ENCODE measurements at places on chromosomes 4 and X.

DNA sequence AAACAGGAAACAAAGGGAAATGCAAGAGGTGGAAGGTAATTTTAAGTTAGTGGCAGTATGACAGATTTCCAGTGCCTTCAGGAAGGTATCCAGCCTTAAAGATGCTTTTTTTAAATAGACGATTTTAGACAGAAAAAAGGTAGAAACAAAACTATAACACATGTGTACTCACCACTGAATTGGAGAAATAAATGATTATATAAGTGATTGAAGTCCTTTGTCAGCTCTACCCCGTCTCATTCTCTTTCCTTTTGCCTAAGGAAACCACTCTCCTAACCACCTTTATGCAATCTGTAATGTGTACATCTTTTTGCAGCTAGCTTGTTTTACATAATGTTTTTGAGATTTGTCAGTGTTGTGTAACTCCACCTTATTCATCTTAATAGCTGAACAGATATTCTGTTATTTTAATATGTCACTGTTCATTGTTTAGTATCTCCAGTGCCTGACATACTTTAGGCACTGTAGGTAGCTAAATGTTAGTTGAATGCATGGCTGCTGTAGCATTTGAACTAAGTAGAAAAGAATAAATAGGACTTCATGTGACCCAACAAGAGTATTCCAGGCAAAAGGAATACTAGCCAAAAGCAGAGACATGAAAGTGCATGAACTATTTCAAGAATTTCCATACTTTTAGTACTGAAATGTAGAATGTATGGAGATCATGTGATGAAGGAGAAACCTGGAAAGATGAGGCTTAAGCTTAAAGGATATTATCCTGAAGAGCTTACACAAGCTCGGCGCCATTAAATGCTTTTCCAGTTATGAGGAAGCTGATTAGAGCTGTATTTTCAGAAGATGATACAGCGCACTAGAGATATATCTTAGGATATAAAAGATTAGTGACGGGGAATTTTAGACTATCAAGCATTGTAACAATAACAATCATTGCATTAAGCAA, 865 bp downstream of the FAM200B start:
- peak; percentile 50 for DNase-seq

DNA sequence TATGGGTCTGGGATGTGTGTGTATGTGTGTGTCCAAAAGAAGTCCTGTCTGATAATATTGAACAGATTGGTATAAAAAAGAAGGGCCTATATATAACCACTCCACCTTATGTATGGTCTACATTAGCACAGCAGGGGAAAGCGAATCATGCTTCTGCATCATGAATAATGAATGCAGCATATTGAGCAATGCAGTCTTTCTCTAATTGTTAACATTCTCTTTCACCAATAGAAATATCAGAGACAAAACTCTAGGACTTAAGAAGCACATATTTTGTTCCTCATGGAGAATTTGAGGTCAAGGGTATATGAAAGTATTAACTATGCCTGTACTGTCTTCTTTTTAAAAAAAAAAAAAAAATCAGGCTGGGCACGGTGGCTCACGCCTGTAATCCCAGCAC, 264.3 kb upstream of the NOCT start:
- no peak for DNase-seq

GRCh38 chr4:8830611-8831200, 40.9 kb downstream of the HMX1 start:
- no peak for DNase-seq

- no peak for DNase-seq
Measured at GRCh38 chr4:54139332-54139731, 39.4 kb downstream of the GSX2 start.

DNA sequence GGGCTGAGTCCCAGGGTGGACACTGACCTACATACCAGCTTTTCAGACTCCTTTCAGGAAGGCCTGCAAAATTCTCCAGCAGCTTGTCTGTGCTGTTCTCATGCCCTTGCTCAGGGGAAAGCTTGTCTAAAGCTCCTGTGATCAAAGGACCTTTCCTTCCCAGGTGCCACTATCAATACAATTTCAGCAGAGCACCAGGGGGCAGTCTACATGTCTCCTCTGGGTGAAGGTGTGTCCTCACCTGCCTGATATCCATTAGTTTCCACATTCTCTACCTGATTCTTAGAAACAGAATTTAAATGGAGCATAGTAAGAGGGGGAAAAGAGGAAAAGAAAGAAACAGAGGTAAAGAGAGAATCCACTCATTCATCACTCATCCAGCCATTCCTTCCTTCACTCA, 114.2 kb downstream of the PPARGC1A start:
- DNase-seq = no peak

GRCh38 chr4:95445251-95445650, 103.5 kb downstream of the UNC5C start:
- DNase-seq = no peak

- DNase-seq = no peak
Measured at GRCh38 chr4:151940926-151941617, 180.3 kb upstream of the GATB start.

- DNase-seq = peak; percentile 51
Measured at GRCh38 chr4:1767061-1767769, 25.9 kb upstream of the FGFR3 start.

- no peak for DNase-seq
Measured at GRCh38 chr4:829291-829690, 3.4 kb upstream of the CPLX1 start.

GRCh38 chr4:163568843-163569242, 74.4 kb downstream of the TMA16 start:
- DNase-seq = no peak

DNA sequence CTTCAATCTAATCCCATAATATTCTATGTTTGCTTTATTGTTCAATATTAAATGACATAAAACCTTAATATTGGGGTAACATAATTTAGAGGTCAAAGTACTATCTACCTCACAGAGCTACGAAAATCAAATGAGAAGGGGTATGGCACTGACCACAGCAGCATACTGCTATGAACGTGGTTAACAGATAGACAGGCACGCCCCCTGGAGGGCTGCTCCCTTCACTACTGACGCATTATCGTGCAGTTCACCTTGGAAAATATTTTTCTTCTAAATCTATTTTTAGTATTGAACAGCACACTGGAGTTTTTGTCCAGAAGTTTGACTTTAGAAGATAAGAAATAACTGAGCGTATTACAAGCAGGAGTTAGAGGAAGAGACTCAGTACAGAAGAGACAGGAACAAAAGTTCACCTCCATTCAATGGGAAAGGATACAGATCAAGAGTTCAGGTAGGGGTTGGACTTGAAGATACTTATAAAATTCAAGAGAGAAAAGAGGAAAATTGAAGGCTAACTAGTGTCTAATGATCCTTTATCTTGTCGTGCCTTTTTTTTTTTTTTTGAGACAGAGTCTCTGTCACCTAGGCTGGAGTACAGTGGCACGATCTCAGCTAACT, 22.7 kb downstream of the MAP9 start:
- peak; percentile 83 for DNase-seq

DNA sequence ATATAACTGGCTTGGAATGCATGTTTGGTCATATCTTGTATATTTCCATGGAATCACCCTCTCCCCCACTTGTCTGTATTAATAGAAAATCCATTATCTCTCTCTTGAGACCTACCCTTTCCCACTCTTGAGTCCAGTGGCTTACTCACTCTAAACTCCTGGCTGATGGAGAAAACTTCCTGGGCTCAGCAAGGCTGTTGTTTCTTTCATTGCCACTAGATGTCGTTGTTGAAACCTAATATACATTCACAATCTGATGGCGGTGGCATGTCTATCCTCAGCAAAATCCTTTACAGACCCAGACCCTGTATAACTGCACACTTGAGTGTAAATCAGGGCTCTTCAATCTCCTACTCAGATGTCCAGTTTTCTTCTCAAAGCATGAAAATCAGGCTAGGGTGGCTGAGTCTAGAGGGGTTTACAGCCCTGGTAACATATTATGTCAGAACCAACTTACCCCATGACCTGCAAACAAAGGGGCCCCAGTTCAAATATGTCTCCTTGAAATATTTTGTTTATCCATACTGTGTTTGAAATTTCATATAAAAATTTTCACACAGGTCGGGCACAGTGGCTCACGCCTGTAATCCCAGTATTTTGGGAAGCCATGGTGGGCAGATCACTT, 70.0 kb upstream of the FAM241A start:
- DNase-seq = peak; percentile 76

- no peak for DNase-seq
Measured at GRCh38 chr4:121800638-121800960, 524 bp upstream of the EXOSC9 start.

GRCh38 chrX:7987160-7988012, 60.2 kb upstream of the PNPLA4 start:
- peak; percentile 66 for DNase-seq

DNA sequence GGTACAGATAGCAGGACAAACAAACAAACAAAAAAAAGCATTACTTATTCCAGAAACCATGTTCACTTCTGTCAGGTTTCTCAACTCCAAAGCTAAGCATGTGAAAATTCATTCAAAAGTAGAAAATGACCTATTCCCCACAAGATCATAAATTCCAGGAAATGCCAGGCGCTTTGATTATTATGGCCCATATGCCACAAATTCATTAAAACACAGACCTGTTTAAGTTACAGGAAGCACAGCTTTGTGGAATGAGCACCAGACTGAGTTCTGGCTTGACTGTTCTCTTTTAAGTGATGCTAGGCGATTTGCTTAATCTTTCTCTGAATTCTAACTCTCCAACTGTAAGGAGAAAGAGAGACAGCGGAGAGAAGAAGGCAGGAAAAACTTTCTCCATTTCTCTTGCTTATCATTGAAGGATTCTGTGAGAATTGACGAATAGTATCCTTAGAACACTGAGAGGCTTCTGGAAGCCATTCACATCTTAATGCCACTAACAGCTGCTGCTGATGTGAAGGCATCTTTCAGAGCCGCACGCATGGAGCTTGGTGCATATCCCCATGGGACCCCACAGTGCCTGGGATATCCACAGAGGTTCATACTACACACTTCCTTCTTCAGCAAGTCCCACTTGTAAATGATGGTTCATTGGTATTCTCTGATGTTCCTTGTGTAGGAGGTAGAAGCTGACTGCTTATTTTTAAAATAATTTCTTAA, 138.0 kb downstream of the ZNF674 start:
- DNase-seq = no peak

DNA sequence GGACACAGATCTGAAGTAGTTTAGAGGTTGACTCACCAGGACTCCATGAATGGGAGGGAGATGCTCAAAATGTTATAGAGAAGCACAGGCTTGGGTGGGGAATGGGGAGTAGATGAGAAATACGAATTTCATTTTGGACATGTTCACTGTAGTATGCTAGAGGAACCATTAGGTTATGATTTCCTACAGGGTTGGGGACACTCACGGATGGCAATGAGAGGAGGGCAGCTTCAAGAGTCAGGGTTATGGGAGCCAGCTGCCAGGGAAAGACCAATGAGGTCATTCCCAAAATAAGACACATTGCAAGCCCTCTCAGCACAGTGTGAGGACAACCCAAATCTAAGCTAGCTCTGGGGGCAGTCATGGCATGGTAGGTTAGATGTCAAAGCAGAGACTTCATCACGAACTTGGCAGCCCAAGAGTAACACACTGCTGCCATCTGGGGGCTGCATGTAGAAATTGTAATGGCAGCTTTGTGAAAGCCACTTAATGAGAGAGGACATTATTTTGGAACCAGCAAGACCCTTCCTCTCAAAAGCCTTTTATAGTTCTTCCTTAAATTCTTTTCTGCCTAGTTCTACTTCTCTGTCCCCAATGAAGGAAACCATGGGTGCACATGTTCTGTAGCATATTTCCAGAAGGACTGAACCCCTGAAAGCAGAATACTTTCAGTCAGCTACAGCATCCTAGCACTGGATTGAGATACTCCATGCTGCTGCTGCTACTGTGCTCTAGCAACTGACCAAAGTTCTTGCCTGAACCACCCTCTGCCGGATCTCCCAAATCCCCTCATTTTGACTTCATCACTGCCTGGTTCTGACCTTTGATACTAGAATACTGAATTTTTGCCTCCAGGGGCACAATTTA, 16.2 kb upstream of the ZCCHC12 start:
- peak; percentile 71 for DNase-seq

GRCh38 chrX:115642895-115643530, 82.0 kb downstream of the PLS3 start:
- DNase-seq = peak; percentile 59

DNA sequence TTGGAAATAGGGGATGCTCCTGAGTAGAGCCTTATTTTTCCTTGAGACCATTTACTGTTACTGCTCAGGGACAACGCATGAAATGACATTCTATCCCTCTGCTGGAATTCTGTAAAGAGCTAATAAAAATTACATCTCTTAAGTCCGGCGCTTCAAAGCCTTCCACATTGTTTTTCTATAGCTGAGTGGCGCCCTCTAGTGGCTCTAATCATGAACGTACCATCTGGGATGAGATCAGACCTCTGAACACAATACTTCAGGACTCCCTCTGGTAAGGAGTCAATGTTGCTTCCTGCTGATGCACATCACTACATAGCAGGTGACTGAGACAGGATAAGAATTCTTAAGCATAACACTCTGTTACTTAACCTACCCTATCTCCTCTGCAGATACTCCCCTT, 6.0 kb downstream of the HMGN5 start:
- peak; percentile 78 for DNase-seq

DNA sequence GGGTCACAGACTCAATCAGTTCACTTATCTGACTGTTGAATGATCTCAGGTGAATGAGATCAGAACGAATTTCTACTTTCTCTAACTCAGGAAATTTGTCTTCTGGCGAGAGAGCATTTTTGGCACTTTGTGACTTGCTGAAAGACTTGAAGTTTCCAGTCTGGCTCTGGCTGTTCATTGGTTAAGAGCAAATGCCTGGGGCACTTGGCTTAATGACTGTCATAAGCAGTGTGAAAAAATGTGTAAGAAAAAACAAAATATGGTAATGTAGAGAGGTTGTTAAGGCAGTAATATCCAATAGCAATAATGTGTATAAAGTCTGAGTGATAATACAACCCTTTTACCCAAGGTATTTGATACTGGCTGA, 71.3 kb upstream of the PGRMC2 start:
- no peak for DNase-seq

GRCh38 chrX:110442635-110443034, 84.0 kb downstream of the RTL9 start:
- peak; percentile 54 for DNase-seq

GRCh38 chrX:106437407-106437806, 174.4 kb upstream of the RADX start:
- no peak for DNase-seq

DNA sequence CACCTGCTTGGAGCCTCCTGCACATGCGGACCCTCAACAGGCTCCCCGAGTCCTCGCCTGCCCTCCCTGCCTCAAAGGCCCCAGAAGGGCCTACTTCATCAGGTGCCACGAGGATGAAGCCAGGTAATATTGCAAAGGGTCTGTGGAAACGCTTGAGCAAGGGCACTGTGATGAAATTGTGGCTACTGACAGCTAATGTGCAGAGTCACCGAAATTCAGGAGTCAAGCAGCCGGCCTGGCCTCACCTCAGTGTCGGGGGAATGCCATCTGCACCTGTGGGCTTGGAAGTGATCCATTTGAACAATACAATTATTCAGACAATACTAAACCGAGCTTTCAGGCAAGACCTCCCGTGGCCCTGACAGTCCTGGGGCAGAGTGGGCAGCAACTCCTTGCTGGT, 3.1 kb upstream of the FGFR3 start:
- no peak for DNase-seq
